A549 (cell line): ENCODE measurements at places on chromosomes 12 and 14.

DNA sequence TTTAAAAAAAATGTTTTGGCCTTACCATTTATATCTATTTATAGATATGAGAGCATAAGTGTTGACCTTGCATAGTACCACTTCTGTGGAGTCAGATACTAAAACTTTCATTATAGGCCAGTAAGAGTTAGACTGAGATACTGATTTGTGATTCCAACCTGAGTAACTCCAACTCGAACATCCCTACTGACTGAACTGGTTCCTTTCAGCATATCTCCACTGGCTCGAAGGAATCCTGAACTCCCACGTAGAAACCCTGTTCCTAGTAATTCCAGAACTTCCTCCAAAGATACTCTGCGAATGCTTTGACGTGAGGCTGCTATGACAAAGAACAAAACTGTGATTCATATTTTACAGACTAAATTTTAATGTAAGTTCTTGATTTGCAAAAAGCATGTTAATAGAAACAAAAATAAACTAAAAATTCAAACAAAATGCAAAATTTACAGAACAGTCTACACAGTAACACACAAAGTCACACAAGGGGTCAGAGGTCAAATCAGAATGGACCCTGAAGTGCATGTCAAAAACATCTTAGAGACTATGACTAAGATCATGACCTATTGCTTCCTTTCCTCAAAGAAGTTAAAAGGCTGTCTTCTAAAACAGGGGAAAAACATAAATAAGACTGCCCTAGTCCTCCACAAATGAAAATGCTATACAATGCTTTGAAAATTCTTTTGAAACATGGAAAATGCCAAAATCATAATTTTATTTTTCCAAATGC lies 31.5 kb downstream of the HEATR5A start:
- DNase-seq, result no peak

- DNase-seq, result no peak
These were observed 146.1 kb downstream of the C12orf75 start for GRCh38 chr12:105476616-105477015.

DNA sequence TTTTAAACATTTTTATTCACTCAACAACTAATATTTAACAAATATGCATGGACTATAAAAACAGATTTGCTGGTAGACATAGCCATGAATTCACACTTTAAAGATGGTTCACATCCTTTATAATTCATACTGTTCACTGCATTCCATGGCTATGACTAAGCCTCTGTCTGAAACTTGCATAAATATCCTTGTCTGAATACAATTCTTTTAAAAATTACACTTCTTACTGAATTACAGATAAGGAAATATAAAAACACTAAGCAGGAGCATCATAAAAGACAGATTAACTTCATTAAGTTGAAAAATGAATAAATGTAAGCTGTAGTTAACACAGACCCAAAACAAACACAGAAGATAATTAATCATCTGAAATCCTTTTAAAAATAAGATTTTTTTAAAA lies 53.8 kb downstream of the GXYLT1 start:
- DNase-seq, result no peak

GRCh38 chr12:102144221-102144620 lies 24.2 kb downstream of the PARPBP start:
- no peak for DNase-seq

- DNase-seq, result no peak
These were observed 58.1 kb downstream of the CPNE8 start for GRCh38 chr12:38847247-38847646.

DNA sequence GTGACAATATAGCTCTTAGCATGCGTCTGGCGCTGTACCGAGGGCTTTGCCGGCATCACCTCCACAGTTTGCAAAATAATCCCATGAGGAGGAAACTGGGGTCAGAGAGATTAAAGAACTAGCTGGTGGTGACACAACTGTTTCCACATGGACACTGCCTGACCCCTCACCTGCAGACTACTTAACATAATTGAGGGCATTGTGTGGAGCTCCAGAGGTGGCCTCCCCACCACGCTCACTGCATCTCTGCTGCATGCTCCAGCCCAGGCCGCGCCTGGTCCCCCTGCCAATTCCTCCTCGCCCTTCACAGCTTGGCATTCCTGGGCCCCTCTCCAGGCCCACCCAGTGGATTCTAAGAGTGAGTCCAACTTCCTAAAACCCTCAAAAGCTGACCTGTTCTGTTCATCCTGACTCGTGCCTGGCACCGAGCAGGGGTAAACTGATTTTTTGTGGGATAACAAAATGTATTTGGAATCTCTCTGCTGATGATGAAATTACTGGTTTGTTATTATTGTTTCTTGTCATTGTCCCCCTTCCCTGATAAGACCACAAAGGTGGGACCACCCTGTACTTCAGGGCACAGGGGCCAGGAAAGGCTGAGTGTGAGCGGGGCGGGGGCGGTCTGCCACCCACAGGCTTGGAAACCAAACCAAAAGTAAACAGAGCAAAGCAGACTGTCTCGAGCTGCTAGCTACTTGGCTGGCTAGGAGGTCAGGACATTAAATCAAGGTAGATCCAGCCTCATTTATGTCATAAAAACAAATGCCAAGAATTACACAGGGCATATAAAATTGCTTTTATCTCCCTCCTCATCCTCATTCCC lies 40.6 kb downstream of the CHGA start:
- no peak for DNase-seq

GRCh38 chr12:98745578-98746391 lies 100.7 kb downstream of the APAF1 start:
- no peak for DNase-seq

GRCh38 chr12:108037960-108038359 lies 91.1 kb upstream of the WSCD2 start:
- no peak for DNase-seq

DNA sequence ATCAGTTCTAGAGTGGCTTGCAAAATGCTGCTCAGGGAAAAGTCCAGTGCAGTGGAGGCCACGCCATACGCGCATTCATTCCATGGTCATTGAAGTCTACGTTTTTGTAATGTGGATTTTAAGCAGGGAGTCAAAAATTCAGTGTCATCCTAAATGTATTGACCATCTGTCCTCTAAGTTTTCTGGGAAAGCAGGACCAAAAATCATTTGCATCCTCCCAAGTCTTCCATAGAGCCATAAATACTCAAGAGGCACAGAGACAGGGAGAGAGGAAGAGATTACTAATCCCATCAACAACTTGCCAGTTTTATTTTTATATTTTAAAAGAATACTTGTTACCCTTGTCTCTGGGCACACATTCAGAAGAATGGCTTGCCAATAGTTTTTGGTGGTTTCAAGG lies 36.9 kb downstream of the RHOJ start:
- DNase-seq, result no peak

GRCh38 chr12:116141110-116141832 lies 136.2 kb downstream of the MED13L start:
- DNase-seq, result no peak

GRCh38 chr14:53668897-53669296 lies 287.7 kb downstream of the BMP4 start:
- DNase-seq, result no peak

- DNase-seq, result no peak
These were observed 45.8 kb upstream of the CNTN1 start for GRCh38 chr12:40646456-40646855.

DNA sequence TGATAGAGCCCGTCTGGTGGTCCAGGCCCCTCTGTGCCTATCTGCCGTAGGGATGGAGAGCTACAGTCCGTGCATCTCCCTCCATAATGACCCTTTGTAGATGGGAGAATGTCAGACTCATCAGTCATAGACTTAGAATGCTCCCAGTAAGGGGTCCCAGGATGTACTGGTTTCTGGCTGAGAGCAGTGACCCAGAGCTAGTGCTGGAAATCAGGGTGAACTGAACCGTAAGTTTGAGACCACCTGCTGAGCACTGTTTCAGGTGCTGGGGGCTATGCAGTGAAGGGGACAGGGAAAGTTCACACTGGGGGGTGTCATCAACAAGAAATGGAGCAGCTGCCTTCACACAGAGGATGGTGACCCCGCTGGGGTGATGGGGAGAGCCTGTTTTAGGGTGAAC lies 34.1 kb downstream of the SLC6A12 start:
- DNase-seq, result no peak

DNA sequence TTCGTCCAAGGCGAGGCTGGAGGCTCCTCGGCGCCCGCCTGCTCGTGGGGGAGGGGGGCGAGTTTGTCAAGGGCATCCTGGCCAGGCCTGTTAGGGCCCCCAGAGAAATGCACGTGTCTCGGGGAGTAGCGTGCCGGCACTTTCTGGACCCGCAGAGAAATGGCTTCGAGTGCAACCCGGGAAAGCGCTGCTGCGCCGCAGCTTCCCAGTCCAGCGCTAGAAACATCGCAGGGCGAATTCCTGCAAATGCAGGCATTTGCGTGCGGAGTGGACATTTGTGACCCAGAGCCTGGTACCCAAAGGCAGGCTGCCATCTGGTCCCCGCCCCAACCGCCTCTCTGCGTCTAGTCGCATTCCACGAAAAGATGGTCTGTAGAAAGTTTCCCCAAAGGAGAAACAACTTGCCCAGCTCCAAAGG lies 756 bp downstream of the LGR5 start:
- no peak for DNase-seq

- DNase-seq, result peak; percentile 37
These were observed 459.2 kb downstream of the RAD51B start for GRCh38 chr14:68278576-68279436.

- no peak for DNase-seq
These were observed 6.1 kb downstream of the CD9 start for GRCh38 chr12:6206327-6206726.

GRCh38 chr12:64099397-64099796 lies 122.7 kb downstream of the KICS2 start:
- peak; percentile 35 for DNase-seq

- no peak for DNase-seq
These were observed 114.2 kb downstream of the DHRS2 start for GRCh38 chr14:23750357-23750756.

GRCh38 chr12:77471801-77472200 lies 358.9 kb upstream of the NAV3 start:
- DNase-seq, result no peak

DNA sequence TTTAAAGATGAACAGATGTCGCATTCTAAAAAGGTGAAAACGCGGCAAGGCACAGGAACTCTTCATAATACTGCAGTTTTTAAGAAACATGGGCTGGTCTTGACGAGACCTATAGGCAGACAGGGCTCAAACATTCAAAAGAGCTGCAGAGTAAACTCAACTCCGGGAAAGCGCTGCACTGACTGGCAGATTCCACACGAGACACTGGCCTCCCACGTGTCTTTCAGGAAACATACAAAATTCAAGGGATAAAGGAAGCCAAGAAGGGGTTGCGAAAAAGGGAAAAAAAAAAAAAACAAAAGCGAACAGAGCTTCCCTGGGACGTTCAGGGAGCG lies 614 bp upstream of the ARF6 start:
- peak; percentile 81 for DNase-seq

DNA sequence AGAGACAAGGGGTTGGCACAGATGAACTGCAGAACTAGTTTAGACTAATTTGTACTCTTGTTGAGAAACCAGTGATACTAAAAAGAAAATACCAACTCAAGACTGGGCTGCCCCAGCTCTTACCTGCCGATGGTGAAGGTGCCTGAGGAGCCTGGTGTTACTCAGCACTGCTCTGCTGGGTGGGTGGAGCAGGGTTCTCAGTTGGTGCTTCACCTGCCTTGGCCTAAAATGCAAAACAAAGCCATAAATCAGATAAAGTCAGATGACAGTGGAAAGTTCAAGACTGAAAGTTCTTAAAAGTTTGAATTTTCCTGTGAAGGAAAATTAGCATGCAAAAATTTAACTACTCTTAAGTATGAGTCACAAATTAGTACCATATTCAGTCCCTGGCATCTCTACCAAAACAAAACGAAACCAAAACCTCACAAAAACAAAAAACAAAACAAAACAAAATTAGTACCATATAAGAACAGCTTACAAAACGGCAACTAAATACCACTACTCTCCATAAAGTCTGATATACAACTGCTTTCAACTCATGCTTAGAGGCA lies 21.9 kb downstream of the YBX3 start:
- DNase-seq, result no peak

GRCh38 chr12:95978351-95978750 lies 17.8 kb downstream of the HAL start:
- no peak for DNase-seq

GRCh38 chr12:112977641-112978040 lies 678 bp upstream of the OAS2 start:
- DNase-seq, result no peak

- DNase-seq, result no peak
These were observed 11.0 kb upstream of the PTPRB start for GRCh38 chr12:70648191-70648590.

DNA sequence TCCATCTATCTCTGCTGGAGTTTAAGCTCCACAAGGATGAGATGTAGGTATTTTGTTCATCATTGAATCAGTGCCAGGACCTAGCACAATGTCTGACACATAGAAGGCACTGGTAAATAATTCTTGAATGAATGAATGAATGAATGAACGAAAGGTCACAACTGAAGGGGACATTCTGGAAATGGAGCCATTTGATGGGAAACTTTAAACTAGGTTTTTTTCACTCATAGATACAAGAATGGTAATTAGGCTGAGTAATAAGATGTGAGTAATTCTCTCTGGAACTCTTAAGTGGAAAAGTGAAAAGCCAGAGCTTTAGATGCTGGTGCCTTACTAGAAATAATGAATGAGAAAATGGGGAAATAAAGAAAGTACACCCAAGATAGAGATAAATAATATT lies 44.3 kb downstream of the SCN8A start:
- DNase-seq, result no peak

- DNase-seq, result no peak
These were observed 762 bp downstream of the PPP2R5E start for GRCh38 chr14:63542231-63542999.

DNA sequence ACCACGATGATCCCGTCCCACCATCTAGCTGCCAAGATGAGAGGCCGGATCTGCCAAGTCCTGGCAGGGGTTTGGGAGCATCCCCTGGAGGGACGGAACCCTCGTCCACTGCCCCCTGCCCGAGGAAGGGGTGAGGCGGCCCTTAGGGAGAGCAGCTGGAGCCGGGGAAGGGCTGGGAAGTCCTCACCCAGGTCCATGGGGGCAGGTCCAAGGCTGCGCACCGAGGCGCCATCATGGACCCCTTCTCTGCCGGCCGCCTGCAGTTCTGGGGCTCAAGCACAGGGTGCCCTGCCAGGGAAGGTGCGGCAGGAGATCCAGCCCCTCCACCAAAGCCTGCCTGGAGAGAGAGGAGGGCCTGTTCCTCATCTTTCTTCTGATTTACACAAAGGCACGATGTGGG lies 17.6 kb upstream of the FBRSL1 start:
- DNase-seq, result no peak

DNA sequence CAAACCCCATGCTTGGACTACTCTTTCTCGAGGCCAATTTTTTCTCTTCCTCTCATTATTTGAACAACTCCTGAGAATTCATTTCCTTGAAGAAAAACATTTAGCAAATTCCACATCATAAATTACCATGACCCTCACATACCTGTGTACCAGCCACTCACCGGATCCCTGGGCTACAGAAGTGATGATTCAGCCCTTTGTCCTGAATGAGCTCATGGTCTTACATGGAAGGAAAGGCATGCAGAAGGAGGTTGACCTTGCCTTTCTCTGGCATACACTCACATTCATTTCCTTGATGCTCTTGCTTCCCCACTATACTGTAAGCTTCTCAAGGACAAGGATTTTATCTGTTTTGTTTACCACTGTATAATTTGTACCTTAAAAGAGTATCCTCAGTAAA lies 191.5 kb downstream of the SLC5A8 start:
- DNase-seq, result peak; percentile 5
